Stimulated activated CD4-positive, alpha-beta T cell treated with anti-CD3 and anti-CD28 coated beads, Interleukin-1b, Interleukin-23, amount 100 ng/mL, for 24 hours (primary cell): ENCODE measurements at places on chromosomes 2 and 18.

GRCh38 chr18:50065039-50065438, 129.9 kb downstream of the MYO5B start:
- DNase-seq: no peak

GRCh38 chr18:3806656-3807055, 356.7 kb downstream of the TGIF1 start:
- DNase-seq: no peak

GRCh38 chr2:240298803-240299709, 136.4 kb upstream of the GPC1 start:
- DNase-seq: no peak

DNA sequence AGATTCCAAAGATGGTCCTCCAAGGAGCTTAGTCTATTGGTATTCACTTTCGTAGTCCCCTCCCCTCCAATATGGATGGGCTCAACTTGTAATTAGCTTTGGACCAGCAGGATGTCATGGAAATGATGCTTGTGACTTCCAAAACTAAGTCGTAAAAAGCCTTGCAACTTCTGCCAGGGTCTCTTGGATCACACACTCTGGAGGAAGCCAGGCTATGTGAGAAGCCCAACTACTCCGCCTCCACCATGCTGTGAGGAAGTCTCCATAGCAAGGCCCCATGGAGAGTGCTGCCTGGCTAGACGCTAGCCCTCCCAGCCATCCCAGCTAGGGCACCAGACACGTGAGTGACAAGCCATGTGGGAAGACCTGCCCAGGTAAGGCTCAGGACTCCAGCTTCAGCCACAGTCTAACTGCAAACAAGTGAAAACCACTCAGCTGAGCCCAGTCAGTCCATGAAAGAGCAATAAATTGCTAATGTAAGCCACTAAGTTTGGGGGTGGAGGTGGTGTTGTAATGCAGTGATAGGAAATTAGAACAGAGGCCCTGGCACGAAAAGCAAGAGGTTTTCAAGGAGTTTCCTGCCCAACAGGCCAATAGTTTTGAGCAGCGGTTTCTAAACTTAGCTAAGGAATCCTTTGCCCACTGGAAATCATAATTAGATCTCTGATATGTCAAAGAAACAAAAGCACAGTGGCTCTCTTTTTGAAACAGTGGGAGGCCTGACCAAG, 77.5 kb upstream of the GLI2 start:
- no peak for DNase-seq

DNA sequence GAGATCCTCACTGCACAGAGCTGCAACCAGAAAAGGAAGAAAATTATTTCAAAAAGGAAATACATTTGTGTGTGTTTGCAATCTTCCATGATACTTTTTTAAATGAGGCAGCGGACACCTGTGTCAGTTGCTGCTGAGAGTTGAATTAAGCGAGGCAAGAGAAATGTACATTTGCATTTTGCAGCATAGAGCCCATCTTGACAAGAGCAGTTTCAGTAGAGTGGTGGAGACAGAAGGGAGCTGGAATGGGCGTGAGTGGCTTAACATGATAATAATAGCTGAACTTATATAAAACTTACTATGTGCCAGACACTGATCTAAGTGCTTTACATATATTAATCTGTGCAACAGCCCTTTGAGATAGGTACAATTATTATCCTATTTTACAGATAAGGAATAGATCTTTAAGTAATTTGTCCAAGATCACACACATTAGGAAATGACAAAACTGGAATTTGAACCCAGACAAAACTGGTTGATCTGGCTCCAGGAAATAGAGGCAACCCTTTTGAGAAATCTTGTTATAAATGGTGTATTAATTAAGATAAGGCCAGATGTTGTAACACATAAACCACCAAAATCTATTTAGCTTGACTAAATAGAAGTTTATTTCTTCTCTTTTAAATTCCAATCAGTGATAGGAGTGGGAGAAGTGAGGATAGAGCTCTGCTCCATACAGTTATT, 68.7 kb downstream of the SDC1 start:
- DNase-seq: no peak

- no peak for DNase-seq
Measured at GRCh38 chr2:108889907-108890306, 99.1 kb downstream of the EDAR start.

- no peak for DNase-seq
Measured at GRCh38 chr2:138123741-138124140, 159.5 kb downstream of the HNMT start.

GRCh38 chr2:5939553-5939952, 247.4 kb downstream of the SOX11 start:
- DNase-seq: no peak

DNA sequence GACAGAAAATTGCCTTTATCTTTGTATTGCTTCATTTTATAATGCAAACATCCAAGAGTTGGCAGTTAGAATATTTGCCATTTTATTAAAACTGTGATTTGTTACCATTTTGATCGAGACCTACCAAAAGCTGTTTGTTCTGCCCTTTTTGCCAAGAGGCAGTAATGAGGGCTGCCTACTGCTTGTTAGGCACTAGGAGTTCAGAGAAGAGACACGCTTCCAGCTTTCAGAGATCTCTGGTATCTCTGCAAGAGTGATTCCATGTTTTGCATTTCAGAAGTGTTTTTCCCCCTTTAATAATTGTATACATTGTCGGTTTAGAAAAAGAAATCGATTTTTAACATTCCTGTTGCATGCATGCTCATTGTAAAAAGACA, 628 bp downstream of the MRPL30 start:
- no peak for DNase-seq

GRCh38 chr2:40433736-40434135, 18.2 kb downstream of the SLC8A1 start:
- no peak for DNase-seq

DNA sequence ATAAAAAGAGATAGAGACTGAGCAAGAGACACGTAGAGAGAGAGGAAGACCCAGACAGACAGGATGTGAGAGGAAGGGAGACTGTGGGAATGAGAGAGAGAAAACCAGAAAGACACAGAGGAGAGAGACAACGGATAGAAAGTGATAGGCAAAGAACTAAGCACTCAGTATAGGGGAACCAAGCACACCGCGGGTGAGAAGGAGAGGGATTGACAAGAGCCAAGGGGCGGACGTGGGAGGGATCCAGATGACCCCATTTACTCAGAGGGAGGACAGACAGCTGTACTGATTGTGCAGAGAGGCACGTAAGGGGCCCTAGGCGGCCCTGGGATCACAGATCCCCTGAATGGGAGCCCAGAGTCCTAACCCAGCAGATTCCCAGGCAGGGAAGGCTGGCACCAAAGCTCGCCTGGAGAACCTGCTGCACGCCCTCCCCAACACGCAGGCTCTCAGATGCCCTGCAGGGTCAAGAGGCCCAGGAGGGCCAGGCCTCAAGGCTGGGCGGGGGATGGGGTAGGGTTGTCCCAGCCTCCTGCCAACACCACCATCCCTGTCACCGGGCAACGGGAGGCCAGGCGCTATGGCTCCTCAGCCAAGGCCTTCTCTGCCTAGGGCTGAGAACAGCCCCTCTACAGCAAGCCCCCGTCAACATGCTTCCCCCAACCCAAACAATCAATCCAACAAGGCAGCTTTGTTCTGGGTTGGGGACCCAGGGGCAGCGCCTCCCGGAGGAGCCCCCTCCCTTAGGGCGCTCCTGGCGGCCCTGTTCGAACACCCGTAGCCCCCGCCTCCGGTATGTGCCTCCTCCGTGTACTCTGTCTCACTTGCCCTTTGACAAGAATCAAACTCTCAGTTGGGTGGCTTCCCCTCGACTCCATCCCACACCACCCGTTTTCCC, 579 bp downstream of the LOXL3 start:
- DNase-seq: no peak

DNA sequence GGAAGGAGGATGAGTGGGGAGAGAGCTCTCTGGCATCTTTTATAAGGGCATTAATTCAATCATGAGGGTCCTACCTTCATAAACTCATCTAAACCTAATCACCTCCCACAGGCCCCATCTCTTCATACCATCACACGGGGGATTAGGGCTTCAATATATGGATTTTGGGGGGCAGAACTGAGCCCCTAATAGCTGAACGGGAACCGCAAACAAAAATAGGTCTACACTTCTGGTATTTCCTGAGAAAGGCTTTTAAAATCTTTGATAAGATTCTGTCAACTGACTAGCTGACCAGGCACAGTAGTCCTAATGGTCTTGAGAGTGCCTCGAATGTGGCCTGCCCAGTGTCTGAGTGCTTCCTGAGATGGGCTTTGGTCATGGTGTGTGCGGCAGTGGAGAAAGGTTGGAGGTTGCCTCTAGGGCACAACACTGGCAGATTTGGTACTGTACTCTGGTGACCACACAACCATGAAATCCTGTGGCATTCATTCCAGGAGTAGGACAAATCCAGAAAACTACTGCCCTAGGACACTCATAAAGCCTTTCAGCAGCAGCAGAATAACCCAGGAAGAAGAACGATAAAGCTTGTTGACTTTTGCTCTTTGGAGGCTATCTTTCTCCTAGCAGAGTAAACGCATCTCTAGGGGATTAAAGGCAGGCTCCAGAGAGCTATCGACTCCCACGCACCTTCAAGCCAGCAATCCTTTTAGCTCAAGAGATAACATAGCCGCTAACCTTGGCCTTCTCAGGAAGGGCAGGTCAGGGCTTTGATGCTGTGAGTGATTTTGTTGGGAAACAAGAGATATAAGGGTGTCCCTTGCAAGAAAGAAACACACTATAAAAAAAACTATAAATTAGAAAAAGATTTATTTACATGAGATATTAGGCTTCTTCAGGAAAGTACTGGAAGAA, 12.3 kb upstream of the APOB start:
- DNase-seq: no peak

GRCh38 chr2:149534674-149535073, 52.9 kb downstream of the MMADHC start:
- DNase-seq: no peak

DNA sequence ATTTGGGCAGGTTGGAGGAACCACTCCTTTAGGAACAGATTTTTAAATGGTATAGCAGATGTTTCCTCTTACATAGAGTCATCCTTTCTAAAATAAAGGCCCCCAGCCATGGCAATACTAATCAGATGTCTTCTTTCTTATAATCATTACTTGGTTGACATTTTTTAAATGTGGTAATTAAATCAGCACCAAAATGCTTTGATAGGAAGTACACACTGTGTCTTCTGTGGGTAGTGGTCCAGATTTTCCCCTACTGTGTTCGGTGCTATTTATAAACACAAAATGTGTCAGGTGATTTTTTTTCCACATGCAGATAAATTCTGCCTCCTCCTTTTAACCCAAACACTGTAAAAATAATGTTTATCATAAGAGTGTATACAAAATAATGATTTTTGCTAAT, 200.9 kb upstream of the DTNA start:
- DNase-seq: no peak

GRCh38 chr2:43648994-43649701, 12.1 kb downstream of the PLEKHH2 start:
- no peak for DNase-seq

DNA sequence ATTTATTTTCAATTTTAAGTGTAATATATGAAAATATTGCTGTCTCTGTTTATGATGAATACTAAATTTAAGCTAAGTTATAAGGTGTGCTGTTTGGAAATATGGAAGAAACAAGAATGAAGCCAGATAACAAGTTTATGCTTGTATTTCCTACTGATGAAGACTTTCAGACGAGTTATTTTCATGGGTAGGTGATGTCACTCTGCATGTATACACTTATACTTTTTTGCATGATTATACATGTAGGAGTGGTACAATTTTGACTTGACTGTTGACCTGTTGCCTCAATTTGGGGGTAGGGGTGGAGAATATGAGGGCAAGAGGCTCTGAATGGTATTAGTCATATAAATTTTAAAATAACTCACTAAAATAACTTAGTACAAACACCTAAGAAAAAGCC, 133.7 kb downstream of the HAUS1 start:
- DNase-seq: no peak

DNA sequence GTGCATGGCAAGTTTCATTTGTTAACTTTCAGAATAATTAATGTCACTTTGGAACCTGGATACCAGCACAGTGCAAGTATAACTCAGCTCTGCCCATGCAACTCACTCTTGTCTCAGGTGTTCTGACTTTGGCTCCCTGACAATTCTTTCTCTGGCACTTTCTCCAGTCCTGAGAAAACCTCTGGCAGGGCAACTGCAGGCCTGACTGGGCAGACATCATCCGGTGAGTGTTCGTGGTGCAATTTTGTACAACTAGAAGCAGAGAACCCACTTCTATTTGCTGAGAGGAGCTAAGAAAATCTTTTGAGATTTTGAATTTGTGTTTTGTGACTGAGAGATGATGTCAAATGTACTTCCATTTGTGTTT, 143.0 kb downstream of the AQP4 start:
- no peak for DNase-seq

DNA sequence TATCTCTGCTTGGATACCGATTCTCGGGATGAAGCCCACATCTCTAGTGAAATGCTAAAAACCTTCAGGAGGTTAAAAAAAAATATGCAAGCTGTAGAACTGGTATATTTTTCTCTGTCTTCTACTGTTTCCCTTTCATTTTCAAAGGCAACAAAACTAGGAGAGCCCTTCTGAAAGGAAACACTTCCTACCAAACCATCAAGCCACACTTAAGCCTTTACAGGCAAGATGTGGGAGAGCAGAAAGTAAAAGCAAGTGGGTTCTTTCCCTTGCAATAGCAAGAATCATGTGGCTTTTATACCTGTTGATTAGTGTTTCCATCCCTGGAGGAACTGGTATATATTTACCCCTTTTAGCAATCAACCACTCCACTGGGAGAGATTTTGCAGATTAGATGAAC, 147.9 kb upstream of the ACAA2 start:
- no peak for DNase-seq

DNA sequence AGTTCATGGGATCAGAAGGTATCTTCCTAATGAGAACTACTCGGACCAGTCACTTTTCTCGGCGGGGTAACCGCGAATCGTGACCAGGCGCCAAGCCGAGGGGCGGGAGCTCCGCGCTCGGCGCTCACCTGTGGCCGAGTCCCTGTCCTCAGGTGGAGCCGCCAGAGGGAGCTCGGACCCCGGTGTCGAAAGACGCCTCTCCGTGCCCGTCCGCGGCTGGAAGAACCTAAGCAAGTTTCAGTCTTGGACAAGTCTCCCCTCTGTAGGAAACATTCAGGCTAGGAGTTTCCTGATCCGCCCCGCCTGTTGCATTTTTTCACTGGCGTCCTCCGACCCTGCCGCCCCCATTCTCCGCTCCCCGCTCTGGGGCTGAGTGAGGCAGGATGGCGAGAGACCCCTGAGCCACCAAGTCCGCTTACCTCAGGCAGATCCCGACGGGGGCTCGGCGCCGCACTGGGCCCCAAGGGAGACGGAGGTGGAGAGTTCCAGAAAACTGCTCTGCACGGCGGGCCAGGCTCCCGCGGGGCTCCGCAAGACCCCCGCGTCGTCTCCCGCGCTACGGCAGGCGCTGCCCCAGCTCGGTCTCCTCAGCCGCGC, 480 bp downstream of the DSEL start:
- DNase-seq: peak; percentile 10

DNA sequence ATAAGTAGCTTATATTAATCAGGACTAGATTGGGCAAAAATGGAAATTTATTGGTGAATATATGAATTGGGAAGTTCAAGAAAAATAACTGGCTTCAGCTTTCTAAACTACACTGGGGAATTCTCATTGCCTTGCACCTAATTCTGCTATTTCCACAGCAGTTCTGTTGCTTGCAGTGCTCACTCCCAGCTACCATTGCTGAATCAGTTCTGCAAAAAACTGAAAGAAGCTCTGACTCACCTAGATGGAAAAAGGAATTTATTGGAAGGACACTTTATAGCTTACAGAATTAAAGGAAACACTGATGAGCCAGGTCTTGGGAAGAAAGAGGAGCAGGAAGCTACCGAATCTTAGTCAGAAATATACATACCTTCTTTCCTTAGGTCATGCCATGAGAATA, 60.3 kb upstream of the ACVR1 start:
- no peak for DNase-seq

GRCh38 chr18:12315911-12316310, 7.9 kb downstream of the TUBB6 start:
- no peak for DNase-seq
